A549 (cell line): ENCODE measurements at places on chromosomes 6 and 20. TPM values are rescaled to one million over a fixed set of nuclear protein-coding genes. Genes with fewer than 3 reads are reported as not detected.

DNA sequence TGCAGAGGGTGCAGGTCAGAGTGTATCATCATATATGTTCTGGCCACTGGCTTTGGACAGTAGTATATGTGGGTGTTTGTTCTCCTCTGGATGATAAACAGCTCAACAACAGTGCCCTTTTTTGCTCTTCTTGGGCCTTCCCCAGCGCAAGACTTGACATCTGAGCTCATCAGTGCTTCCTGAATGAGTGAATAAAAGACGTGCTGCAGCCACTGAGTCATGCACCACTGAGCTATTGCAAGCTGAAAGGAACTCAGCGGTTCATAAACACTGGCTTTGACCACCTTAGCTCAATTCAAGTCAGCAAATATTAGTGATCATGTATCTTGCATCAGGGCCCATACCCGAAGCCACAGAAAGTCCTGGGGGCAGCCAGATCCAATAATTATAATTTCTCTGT is 105.3 kb upstream of the KCNG1 start:
- DNase-seq = no peak

DNA sequence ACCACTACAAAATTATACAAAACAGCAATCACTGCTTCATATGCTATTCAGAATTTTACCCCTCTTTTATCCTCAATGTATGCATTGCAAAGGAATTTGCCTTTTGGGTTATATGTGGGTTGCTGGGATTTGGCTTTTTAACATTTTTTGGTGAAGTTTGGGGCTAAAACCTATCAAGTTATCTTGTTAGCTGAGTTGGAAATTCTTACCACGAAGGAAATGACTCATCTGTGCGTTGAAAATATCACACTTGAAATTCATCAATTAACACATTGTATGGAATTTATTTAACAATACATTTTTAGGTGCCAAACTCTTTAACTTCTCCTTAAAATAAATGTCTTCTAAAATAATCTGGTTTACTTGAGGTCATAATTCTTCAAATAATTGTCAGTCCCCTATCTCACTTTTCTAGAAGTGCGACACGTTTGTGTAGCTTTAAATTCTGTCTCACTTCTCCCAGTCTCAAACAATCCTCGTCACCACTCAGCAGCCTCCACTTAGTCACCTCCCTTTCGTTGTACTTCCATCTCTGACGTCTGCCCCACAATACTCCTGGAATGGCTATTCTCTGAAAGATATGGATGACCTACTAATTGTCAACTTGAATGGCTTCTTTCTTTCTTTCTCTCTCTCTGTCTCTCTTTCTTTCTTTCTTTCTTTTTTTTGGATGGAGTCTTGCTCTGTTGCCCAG is 88.5 kb downstream of the PHACTR1 start:
- no peak for DNase-seq

- no peak for DNase-seq
Observed at GRCh38 chr6:158158748-158159147, 9.3 kb downstream of the SERAC1 start.

GRCh38 chr6:126293891-126294524 is 45.9 kb upstream of the CENPW start:
- no peak for DNase-seq

- DNase-seq = no peak
Observed at GRCh38 chr6:69825904-69826303, 29.1 kb upstream of the LMBRD1 start.

Gene FAM217A
- polyA plus RNA-seq = not detected in 3 replicates

Gene SUMO4
- 0.09 TPM in 1 of 3 replicates, not detected in the others for polyA plus RNA-seq

Gene GPLD1
- polyA plus RNA-seq = 1.2 to 1.6 TPM (median 1.3 TPM) in 3 replicates
